ENCODE measurements at places on chromosomes 16 and 17. TPM values are rescaled to one million over a fixed set of nuclear protein-coding genes. Genes with fewer than 3 reads are reported as not detected.

DNA sequence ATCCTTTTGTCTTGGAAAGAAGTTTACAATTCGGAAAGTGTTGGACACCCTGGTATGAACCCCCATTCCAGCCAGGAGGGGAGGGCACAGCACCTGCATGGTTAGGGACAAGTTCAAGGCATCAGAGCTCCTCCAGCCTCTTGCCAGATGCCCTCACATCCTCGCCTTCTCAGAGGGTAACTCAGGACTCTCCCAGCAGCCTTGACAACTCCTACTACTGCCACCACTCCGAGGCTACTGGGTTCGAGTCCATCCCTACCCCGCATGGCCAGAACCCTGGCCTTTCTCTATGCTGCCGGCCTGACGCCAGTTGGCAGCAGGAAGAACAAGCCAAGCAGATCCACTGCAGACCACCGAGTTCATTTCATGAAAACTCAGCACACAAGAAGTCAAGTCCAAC is 34.1 kb downstream of the AXIN2 start:
- DNase-seq, result no peak

- no peak for DNase-seq
Observed at GRCh38 chr17:14329900-14330491, 29.1 kb downstream of the HS3ST3B1 start.

DNA sequence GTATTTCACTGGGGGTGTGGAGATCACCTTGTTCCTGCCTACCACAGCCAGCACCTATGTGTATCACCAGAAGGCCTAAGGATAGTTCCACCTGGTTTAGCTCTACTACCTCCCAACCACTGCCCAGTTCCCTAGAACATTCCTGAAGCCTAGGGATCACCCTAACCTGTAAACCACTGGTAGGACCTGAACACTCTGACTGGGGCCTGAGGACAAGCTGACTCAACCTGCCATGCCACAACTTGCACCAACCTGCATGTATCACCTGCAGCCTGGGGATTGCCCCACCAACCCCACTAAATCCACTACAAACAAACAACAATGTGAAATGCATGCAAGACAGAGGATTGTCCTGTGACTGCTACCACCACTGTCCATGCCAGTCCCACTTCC is 128.1 kb downstream of the KIF2B start:
- no peak for DNase-seq

Gene TCAP
- 1.5 TPM for polyA plus RNA-seq

GRCh38 chr17:19724501-19725420 is 8.4 kb upstream of the SLC47A2 start:
- DNase-seq, result no peak

Gene KRTAP16-1
- not detected for polyA plus RNA-seq

- no peak for DNase-seq
Observed at GRCh38 chr16:20289571-20289970, 37.7 kb downstream of the GP2 start.

GRCh38 chr17:65071861-65072260 is 15.3 kb upstream of the GNA13 start:
- DNase-seq, result no peak

DNA sequence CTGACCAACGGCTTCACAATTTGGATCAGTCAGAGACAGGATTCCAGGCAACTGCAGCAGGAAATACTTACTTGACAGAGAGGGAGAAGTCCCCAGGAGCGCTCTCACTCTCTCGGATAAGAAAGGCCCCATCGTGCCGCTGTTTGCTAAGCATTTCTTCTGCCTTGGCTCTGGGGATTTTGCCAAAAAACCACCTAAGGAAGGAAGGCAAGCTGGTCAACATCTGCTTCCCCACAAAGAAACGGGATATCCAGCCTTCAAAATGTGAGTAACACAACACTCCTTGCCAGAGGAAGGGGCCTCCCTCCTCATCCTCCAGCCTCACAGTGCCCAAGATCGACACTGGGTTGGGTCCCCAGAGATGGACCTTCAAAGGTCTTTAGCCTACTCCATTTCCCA is 36.6 kb upstream of the SLC25A19 start:
- no peak for DNase-seq

DNA sequence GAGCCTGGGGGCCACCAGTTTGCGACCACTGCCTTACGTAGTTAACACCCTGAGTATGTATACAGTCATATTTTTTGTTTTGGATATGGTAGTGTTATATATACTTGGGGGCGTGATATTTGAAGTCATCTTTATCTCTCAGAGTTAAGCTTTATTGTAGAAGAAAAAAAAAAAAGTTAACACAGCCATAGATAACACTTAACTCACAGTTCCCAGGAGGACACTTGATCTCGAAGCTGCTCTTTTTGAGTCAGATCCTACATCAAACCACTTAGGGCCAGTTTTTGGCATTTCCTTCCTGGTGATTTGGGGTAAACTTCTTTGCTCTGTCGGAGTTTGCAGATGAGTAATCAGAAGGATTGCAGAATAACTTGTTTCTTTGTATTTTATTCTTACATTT is 5.8 kb downstream of the ITPRIPL2 start:
- DNase-seq, result no peak

GRCh38 chr17:520447-521182 is 168.0 kb upstream of the RPH3AL start:
- no peak for DNase-seq

GRCh38 chr16:84234321-84235241 is 5.2 kb downstream of the KCNG4 start:
- no peak for DNase-seq

- DNase-seq, result no peak
Observed at GRCh38 chr17:72884066-72884465, 208.4 kb downstream of the SLC39A11 start.

All from left kidney (tissue), 8 donors.